PC-9 (cell line): ENCODE measurements at places on chromosomes 7 and 10. TPM values are rescaled to one million over a fixed set of nuclear protein-coding genes. Genes with fewer than 3 reads are reported as not detected.
A peak's percentile ranks its signal among the peaks of the same experiment; 100 is the strongest.

Gene ASB10
- not detected in 2 replicates for total RNA-seq

Gene MRC1
- total RNA-seq, result 0.07 TPM in 1 of 2 replicates, not detected in the other

Gene GIMAP8
- total RNA-seq, result not detected in 2 replicates

Gene POM121
- total RNA-seq, result 36.6 and 49.0 TPM in 2 replicates

Gene OR6B1
- total RNA-seq, result not detected in 2 replicates

DNA sequence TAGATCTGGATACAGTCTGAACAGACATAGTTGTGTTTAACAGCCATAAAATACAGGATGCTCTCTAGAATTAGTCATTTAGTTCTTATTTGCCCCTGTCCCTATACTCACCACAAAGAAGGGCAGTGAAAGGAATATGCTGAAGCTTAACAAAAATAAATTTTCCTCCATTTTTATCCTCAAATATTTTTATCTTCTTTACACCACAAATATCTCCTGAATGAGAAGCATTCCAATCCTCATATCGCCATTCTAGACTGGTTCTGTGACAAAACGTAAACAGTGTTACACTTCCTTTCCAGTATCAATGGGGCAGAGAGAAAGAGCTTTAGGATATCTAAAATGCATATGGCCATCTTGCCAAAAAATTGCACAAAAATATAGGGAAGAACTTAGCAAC, 1.6 kb downstream of the OR9A2 start:
- no peak for DNase-seq

GRCh38 chr10:51806079-51806835, 106.9 kb upstream of the CSTF2T start:
- no peak for DNase-seq

GRCh38 chr7:24701261-24702235, 55.7 kb downstream of the GSDME start:
- DNase-seq, result peak; percentile 90

DNA sequence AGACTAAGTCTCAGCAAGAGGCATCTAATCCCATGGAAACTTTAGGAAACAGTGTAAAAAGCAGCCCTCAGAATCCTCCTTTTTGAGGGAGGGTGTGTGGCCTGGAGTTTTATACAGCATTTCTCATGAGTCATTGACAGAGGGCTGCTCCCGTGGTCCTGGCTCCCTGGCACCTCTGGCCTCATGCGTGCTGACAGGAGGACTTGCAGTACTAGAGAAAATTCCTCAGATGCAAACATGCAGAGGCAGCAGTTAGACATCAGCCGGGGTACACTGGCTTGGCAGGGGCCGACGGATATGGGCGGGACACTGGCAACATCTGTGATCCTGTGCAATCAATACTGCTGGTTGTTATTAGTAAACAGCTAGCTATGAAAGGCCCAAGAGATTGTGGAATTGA, 925.1 kb upstream of the CELF2 start:
- DNase-seq, result no peak

GRCh38 chr7:36045830-36046341, 107.2 kb upstream of the EEPD1 start:
- DNase-seq, result no peak

DNA sequence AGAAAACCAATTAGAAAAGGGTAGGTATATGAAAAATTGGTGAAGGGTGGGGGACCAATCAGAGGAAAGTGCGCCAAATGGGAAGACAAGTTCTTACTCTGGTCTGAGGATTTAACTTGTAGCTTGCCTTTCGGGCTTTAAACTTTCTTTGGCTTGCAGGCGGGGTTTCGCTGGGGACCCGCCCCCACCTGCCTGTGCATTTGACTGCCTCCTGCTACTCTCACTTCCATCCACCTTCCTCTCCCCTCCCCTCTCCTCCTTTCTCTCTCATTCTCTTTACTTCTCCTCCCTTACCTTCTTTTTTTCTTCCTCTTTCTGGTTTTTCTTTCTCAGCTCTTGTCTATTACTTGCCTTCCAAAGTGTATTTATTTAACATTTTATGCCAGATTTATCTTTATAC, 278.8 kb downstream of the DNAJB9 start:
- no peak for DNase-seq

DNA sequence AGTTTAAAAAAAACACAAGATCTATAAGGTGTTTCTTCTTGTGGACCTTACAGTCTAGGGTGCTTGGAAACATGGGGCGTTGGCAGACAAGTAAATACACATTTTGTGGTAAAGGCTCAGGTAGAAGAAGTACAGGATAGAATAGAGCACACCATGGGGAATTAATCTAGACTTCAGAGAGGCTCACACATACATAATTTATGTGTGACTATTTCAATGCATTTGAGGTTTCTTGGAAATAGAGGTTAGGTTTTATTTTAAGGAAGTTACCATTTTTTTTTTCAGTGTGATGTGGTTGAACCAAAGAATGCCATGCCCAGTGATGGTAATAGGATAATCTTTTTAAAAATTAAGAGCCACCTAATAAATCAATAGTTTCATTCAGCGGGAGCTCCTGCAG, 12.8 kb downstream of the CFTR start:
- no peak for DNase-seq

GRCh38 chr7:46201961-46202360, 280.9 kb upstream of the IGFBP3 start:
- no peak for DNase-seq

DNA sequence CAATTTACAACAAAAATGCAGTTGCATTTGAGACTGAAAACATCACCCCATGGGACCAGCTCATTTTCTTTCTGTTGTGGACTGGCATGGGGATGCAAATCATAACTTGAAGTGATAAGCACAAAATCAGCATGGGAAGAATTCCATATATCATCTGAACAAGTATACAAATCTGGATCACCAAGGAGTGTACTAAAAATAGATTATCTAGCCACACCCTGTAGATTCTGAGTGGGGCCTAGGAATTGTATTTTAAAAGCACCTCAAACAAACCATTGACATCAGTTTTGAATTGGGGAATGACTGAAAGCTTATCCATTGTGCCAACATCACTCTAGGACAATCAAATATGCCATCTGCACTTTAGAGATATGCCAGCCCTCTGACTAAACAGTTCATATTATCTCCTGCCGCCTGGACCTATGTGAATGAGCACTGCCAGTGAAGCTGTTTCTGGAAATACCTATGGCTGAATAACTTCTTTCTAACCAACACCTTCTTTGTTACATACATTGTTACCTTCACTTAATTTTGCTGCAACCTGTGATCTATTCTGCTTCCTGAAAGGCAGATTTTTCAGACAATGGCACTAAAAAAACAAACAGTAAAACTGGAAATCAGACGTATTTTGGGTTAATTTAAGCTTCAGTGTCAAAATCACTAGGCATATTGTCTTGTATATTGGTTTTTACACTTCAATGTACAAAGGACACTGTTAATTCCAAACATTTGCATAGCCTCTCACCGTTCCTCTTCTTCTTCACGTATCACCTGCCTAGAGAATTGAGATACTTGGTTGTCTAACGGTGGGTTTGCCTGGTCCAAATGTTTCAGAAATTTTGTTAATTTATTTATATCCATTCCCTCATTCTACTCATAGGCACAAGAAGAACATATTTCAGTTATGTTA, 42.4 kb upstream of the HGF start:
- DNase-seq, result no peak

DNA sequence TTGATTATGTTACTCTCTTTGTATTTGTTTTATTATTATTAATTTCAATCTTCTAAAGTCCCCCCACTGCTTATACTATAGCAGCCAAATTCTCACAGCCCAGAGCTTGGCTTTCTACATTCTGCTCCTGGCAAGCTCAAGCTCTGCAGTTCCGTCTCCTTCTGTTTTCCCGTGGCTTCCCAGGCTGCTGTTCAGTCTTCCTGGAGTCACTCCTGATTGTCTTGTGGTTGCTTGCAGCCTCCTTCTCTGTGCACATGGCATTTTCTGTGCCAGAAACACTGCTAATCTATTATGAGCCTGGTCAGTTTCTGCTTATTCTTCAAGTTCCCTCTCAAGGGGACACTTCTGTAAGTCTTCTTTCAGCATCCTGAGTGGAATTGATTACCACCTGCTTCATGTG, 533.7 kb upstream of the IGFBP3 start:
- DNase-seq, result no peak

DNA sequence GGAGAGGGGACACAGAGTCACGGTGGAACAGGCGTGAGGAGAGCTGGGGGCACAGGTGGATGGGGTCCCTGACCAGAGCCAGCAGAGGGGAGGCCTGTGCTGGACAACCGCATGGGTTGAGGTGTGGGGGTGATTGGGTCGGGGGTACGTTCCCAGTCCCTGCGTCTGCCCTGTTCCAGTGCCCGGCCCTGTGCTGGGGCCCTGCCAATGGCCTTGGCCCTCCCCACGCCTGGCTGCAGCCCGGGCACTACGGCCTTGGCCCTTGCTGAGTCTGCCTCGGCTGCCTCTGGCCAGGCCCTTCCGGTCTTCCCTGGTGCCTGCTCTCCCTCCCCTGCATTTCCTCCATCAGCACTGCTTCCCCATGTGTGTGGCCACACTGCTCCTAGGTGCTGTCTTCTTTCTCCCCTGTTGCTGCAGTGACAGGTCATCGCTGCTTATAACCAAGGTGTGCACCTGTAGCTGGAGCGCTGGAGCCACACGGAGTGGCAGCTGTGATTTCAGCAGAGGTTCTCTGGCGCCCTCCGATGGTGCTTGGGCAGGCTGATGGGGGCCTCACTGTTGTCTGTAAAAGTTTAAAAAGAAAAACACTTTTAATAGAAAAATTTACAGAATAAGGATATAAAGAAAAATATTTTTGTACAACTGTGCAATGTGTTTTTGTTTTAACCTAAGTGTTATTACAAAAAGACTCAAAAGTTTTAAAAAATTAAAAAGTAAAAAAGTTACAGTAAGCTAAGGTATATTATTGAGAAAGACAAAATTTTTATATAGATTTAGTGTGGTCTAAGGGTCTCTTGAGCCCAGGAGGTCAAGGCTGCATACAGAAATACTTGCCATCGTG, 45.2 kb upstream of the BHLHA15 start:
- DNase-seq, result no peak

DNA sequence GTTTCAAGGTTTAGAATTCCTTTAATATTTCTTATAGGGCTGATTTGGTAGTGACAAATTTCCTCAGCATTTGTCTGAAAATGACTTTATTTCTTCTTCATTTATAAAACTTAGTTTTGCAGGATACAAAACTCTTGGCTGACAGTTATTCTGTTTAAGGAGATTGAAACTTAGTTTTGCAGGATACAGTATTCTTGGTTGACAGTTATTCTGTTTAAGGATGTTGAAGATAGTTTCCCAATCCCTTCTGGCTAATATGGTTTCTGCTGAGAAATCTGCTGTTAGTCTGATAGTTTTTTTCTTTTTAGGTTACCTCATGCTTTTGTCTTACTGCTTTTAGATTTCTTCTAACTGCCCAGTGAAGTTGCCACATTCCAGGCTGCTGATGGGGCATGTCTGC, 186.8 kb downstream of the ITGB1 start:
- no peak for DNase-seq

DNA sequence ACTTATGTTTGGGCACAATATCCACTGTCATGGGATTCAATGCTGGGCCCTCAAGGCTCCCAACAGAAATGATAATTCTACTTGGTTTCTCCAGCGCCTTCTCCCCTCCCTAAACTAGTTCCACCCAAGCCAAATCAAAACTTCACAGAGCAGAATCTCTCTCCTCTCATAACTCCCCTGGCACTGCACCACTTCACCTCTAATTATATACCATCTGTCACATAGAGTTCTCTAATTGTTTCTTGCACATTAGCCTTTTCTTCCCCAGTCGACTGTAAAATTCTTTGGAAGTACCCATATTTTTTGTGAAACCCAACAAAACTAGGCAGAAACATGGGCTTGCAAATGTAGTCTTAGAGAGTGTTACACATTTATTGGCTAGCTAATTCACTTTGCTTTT, 8.1 kb downstream of the SGMS1 start:
- no peak for DNase-seq

GRCh38 chr7:30285536-30286284, 1.3 kb downstream of the ZNRF2 start:
- peak; percentile 36 for DNase-seq

DNA sequence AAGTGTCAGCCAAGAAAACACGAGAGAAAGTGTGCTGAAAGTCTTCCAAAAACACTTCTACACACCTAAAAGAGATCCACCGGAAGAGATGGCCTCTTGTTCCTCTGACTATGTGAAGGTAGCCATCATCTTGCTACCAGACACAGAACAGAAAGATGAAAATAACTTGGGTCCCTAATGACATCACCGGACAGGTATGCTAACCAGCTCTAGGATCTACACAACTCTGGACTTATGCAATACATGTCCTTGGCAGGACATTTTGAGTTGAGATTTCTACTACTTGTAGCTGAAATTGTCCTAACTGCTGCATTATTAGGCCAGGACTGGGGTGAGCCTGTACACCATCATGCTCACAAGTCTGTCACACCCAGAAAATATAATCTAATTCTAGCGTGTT, 358.7 kb downstream of the ELMO1 start:
- DNase-seq, result no peak

DNA sequence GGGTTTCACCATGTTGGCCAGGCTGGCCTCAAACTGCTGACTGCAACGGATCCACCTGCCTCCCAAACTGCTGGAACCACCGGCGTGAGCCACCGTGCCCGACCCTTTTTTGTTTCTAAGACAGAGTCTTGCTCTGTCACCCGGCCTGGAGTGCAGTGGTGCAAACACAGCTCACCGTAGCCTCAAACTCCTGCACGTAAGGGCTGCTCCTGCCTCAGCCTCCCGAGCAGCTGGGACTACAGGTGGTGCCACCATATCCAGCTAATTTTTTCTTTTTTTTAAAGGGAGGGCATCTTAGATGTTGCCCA, 36.4 kb downstream of the ADAP1 start:
- no peak for DNase-seq

DNA sequence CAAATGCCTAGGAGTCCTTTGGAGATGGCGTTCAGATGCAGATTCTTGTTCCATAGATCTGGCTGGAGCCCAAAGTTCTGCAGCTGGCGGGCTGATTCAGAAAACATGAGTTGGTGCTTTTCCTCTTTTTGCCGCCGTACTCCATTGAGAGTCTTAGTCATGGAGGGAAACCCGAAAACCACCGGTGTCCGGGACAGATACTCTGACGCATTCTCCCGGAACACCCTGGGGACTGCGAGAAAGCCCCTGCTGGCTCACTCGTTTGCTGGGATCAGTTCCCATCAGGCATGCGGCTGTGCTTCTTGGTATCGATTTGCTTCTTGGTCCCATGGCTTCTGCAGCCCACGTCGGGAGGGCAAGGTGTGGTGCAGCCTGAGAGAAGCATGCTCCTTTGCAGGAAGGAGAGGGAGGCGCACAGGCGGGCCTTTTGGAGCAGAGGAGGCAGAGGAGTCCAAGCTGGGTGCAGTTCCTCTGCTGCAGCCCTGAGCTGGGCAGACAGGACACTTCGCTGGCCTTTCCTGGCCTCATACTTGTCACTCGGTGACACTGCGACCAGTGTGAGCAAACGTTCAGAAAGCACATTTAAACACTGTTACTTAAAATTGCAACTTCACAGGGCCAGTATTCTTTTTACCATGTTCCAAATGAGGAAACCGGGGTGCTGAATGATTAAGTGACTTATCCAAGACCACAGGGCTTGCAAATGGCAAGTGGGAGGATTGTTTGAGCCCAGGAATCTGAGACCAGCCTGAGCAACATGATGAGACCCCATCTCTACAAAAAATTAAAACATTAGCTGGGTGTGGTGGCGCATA, 30.6 kb upstream of the PFKFB3 start:
- no peak for DNase-seq

- no peak for DNase-seq
Observed at GRCh38 chr10:78002541-78003288, 26.6 kb downstream of the POLR3A start.
